ENCODE measurements at places on chromosomes 1 and 21.

GRCh38 chr21:31860851-31861250, 12.0 kb upstream of the HUNK start:
- no peak for DNase-seq

- DNase-seq = peak; percentile 24
Observed at GRCh38 chr1:78145105-78145580, 99.4 kb downstream of the GIPC2 start.

DNA sequence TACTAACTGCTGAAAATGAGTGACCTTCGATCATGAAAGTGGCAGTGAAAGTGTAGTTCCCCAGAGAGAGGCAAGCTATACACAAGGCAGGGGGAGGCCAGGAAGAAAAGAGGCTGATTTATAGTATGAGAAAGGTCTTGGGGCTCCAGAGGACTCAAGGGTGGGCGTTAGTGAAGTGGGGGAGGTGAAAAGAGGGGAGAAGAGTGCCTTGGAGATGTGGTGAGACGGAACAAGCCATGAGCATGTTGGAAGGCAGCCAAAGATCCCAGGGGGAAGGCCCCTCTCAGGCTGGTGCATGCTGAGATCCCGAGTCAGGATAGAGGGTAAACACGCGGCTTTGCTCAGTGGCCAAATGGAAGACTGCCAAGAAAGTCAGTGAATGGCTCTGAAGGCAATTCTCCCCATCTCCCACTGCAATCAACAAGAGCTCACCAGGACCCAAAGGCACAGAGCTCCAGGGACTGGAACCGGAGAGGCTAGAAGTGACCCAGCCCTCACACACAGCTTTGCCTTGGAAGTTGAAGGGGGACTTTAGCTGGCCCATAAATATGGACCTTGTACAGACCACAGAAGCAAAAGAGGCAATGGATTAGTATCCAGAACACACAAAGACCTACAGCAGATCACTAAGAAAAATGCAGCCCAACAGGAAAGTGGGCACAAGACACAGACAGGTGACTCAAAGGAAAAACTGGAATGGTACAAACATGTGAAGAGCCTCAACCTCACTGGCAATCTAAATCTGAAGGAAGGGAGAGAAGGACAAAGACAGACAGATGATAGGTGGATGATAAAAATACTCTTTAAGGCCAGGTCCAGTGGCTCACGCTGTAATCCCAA, 49.6 kb downstream of the HSF2BP start:
- DNase-seq = no peak

- no peak for DNase-seq
Observed at GRCh38 chr1:208332774-208333126, 88.6 kb upstream of the PLXNA2 start.

- no peak for DNase-seq
Observed at GRCh38 chr1:180953291-180954004, 40.8 kb downstream of the KIAA1614 start.
